ENCODE measurements at places on chromosomes 4 and X. TPM values are rescaled to one million over a fixed set of nuclear protein-coding genes. Genes with fewer than 3 reads are reported as not detected.

DNA sequence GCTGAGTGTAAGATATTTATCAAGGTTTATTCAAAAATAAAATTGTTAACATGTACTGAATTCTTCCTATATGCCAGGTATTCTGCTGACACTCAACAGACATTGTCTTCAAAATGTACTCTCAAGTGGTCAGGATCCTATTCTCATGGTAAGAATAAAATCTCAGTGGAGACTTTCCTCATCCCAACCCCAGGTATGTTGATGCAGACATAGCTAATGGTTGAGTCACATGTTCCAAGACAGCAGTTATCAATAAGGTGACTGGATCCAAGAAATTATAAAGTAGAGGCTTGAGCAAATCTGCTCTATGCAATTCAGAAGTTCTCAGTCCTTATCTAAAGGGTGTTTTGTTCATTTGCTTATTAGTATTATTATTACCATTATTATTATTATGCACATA, 115.2 kb upstream of the GABRA2 start:
- no peak for DNase-seq

DNA sequence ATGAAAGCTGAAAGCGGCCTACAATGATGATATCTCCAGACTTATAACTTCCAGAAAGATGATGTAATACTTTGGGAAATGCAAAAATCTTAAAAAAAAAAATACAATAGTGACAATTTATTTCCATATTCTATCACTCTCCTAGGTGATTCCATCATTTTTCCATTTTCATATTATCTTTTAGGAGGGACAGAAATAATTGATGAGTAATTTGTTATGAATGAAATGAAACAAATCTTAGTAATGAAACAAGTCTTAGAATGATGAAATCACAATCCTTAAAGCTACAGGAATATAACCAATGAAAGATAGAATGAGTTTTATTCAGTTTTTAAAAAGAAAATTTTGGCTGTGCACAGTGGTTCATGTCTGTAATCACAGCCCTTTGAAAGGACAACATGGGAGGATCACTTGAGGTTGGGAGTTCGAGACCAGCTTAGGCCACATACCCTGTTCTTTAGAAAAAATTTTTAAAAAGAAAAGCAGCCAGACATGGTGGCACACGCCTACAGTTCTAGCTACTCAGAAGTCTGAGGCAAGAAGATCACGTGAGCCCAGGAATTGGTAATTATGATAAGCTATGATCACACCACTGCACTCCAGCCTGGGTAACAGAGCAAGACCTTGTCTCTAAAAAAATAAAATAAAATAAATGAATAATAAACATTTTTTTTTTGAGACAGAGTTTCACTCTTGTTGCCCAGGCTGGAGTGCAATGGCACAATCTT, 21.7 kb downstream of the CLOCK start:
- DNase-seq = no peak

Gene PAGE1
- not detected for total RNA-seq

Gene CXorf51A
- total RNA-seq = not detected

Gene ADH6
- not detected for total RNA-seq

Gene CPLX1
- total RNA-seq = 4.3 TPM
